Activated CD4-positive, alpha-beta T cell treated with anti-CD3 and anti-CD28 coated beads, Interleukin-2, amount 10 ng/mL, durations not matched to agents 7 days and 5 days (primary cell): ENCODE measurements at places on chromosomes 16 and 17. TPM values are rescaled to one million over a fixed set of nuclear protein-coding genes. Genes with fewer than 3 reads are reported as not detected.

GRCh38 chr17:74736513-74737298 lies at the start of gene RAB37:
TSS of gene RAB37 (plus strand) at chr17:74737256. CDS start at chr17:74737273, 17 bp downstream.
- DNase-seq, result peak; percentile 39

Gene MYLK3
- 0.50 TPM for total RNA-seq

DNA sequence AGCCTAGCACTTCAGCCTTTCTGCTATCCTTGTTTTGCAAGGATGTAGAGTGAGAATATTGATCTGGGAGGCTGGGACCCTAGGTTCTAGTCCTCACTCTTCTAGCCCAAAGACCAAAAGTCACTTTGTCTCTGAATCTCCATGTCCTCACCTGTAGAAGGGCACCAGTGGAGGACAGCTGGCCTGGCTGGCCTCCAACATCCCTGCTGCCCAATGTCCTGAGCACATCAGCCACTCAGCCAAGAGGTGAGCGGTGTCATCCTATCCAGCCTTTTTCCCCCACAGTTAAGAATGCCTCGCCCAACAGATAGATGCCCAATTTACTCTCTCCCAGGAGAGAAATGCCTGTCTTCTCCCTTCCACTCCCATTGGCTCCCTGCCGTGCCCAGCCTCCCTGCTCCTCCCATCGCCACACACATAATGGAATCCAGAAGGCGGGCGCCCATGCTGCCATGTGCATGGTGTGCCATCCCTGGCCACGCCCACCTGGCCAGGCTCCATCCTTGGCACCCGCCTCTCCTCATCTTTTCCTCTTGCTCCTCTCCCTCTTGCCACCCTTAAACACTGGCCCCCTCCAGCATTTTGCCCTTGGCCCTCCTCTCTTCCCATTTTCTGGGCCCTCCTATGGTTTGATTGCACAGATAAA lies 157.3 kb upstream of the SDK2 start:
- DNase-seq, result no peak

Gene FBXW10B
- total RNA-seq, result 0.44 TPM

- no peak for DNase-seq
These were observed 560 bp upstream of the P2RX1 start for GRCh38 chr17:3916825-3917224.
